ENCODE measurements at places on chromosomes 5 and 9.

DNA sequence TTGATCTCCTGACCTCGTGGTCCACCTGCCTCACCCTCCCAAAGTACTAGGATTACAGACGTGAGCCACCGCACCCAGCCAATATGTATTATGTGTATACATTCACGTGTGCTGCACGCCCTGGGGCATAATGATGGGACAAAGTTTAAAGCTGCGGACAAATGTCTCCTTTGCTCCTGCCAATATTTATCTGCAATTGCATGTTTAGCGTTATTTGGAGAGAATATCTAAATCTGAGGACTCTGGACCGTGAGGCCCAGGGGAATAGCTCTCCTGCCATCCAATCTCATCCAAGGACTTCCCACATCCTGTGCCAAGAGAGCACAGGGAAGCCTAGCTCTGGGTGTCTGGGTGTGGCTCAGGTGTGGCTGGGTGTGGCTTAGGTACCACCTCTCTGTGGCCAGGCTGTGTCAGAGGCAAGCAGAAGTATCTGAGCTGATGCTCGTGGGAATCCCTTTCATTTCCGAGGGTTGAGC is 6.9 kb upstream of the BOD1 start:
- no peak for DNase-seq

- no peak for DNase-seq
These were observed 20.6 kb downstream of the PITX1 start for GRCh38 chr5:135013445-135013844.

DNA sequence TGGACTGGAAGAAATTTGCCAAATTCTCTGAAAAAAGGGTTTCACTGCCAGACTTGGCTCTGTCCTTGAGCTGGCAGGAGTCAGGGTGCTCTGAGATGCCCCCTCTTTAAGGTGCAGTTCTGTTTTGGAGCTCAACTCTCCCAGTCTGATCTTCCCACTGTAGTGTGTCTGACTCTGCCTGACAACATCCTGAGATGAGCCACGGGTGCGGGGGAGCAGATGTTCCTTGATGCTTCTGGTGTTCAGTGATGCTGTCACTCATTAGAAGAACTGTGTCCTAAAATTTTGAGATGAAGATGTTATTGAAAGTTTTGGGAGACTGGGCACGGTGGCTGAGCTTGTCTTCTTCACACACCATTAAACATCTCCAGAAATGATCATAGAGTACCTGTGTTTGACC is 78.2 kb downstream of the BASP1 start:
- no peak for DNase-seq

DNA sequence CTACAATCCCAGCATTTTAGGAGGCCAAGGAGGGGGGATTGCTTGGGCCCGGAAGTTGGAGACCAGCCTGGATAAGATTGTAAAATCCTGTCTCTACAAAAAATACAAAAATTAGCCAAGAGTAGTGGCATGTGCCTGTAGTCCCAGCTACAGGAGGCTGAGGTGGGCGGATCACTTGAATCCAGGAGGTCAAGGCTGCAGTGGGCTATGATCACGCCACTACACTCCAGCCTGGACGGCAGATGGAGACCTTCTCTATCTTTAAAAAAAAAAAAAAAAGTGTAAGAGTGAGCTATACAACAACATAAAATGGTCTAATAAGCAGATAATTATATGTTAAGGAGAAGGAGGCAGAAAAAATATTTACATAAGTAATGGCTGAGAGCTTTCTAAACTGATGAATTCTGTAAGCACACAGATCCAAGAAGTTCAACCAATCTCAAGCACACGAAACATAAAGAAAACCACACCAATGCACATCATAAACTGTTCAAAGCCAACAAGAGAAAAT is 23.0 kb downstream of the CDC14B start:
- no peak for DNase-seq

DNA sequence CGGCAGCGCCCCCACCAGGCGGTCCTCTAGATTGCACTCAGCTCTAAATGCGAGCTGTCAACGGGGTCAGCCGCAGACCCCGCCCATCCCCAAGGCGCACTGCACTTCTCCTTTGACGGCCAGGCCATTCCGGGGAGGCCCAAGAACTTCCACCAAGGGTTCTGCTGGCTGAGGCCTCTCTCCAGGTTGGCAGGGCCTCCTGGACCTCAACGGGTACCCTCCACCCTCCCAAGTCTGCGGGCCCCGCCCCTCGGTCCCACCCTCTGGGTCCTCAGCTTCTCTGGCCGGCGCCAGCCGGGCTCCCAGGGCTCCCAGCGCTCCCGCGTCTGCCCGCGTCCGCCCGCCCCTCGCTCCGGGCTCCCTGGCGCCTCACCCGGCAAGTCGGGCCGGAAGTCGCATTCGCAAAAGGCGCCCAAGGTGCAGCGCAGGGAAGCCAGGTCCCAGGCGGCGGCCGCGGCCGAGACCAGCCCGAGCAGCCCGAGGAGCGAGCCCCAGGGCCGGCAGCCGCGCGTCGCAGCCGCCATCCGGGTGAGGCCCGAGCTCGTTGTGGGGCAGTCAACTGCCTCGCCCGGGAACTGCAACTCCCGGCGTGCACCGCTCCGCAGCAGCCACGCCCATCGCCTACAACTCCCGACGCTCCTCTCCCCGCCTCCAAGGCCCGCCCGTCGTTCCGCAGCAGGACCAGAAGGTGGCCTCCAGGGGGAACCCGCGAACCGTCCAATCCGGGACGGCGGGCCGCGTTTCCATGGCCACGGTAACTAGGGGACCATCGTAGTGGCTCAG is at the start of gene TOR2A:
Gene TOR2A, minus strand, starts transcription at position 548 of the 783 bp plus-strand sequence. Its CDS starts 24 bp downstream, at position 524.
- peak; percentile 99 for DNase-seq

DNA sequence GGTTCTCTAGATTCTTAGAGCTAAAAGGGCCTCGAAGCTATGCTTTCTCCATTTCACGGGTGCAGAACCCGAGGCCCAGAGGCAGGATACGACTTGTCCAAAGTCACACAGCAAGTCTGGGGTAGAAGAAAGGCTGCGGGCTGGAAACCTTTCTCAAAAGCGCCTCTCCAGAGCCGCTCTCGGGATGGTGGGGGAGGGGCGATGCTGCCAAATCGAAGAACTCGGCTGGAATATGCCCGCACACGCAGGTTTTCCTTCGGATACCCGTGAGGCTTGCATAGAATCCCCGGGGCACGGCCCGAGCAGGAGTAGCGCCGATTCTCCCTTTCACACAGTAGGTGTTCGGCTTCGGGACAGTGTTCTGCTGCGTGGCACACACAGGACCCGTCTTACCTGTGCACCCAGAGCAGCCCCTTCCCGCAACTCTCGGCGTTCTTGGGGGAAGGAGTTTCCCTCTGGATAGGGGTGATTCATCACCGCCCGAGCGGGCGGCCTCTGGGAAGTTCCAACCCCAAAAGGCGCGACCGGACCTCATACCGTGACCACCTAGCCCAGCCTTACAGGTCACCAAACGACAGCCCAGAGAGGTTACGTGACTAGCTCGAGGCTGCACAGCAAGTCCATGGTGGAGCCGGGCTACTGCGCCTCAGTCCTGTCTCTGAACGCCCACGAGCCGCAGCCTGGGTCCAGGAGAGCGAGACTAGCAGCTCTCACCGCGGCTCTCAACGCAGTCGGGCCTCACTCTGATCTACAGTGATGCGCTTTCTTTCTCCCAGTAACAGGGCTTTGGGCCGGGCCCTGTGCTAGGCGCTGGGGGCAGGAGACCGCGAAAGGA is 4.1 kb downstream of the PAX5 start:
- no peak for DNase-seq

DNA sequence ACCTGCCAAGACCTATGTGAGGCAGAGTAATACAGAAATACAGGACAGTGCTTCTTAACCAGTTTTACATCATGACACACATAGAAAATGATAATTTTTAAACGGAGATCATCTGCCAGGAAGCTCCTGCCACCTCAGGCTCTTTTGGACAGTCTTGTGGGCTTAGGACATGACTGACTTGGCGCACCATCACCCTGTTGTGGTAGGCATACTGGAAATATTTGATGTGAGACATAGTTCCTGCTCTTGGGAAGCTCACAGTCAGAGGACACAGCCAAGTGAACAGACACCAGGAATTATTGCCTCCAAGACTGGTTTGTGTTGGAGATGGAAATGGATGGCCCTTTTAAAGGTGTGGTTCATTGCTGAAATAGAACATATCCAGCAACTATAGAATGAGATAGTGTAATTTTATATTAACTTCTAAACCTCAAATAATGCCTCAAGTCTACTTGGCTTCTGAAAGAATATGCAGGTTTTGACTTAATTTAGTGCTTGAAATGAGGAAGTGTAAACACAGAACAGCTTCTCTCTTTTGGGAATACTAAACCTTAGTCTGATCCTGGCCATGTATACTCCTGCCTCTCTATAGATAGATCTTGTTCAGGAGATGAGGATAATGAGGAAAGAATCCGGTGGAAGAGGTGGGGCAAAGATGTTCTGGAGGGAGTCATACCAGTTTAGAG is 19.7 kb downstream of the CPEB4 start:
- no peak for DNase-seq

DNA sequence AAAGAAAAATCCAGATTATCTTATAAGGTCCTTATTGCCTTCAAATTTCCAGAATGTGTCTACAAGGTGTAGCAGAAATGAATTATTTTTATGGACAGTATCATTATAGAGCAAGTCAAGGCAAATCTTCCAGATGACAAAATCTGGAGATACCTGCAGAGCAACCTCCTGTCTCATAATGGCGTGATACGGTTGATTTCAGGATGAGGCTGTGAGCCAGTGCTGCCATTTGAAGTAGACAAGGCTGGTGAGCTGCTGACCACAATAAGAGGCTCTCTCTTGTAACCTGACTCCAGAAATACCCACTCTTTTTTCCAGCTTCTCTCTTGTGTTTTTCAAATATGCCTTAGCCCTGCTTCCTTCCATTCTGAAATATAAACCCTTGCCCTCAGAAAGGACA is 108.2 kb downstream of the HTR1A start:
- DNase-seq, result no peak

GRCh38 chr5:116313366-116313765 is 228.5 kb downstream of the COMMD10 start:
- DNase-seq, result no peak

DNA sequence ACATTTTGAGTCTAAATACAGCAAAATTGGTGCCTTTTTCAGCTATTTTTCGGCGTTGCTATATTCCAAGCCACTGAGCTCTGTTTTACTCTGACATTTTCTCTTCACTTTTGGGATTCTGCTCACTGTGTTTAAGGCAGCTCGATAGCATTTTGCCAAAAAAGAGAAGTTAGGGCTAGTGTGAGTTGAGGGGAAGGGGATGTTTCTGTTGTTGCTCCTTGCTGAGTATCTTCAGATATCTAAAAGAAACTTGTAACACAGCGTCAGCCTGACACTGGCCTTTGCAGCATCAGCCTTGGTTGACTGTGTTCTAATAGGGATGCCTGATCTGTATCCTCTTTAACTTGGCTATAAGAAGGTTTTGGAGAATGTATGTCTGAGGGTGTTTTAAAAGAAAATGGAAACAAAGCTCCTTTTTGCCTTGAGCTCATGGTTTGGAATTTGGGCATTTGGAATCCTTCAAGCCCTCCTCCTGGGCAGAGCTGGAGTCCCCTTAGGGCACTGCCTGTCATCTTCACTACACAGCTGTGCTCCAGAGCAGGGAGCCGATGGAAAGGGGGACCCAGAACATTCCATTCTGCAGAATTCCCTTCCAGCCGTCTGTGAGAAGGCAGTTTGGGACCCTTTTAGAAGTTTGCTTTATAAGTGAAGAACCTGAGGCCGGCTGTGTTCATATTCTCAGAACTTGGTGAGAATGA is 63.0 kb downstream of the EXOSC2 start:
- DNase-seq, result peak; percentile 50

- DNase-seq, result no peak
These were observed 284.1 kb upstream of the GRAMD2B start for GRCh38 chr5:126139086-126139485.

DNA sequence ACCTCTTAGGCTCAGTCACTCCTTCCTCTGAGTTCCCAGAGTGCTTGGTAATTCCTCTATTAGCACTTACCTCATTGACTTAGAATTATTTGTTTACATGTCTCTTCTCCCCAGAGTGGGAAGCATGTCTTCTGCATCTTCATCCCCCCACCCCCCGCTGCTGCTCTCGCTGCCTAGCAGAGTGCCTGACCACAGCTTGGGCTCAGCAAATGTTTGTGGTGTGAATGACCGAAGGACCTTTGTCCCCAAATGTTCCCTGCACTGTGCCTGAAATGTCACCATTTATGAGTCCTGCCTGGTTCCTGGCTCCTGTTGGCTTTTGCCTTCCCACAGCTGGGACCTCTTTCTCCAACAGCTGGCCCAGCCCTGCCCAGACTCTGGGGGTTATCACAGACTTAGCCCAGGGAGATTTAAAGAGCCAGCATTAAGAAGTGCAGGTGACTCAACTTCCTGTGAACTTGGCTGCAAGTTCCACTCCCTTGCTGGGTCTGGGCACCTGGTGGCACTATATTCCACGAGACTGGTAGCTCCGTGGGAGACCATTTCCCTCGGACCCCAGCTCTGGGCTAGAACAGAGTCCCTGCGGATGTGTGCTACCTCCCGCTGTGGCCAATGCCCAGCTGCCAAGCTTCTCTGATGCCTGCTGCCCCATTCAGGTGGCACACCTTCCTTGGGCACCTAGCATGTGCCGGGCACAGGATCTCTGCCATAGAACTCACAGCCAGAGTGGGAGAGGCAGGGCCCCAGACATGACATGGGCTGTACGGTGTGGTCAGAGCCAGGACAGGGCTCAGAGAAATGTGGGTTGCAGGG is 1.8 kb upstream of the HMCN2 start:
- DNase-seq, result no peak

DNA sequence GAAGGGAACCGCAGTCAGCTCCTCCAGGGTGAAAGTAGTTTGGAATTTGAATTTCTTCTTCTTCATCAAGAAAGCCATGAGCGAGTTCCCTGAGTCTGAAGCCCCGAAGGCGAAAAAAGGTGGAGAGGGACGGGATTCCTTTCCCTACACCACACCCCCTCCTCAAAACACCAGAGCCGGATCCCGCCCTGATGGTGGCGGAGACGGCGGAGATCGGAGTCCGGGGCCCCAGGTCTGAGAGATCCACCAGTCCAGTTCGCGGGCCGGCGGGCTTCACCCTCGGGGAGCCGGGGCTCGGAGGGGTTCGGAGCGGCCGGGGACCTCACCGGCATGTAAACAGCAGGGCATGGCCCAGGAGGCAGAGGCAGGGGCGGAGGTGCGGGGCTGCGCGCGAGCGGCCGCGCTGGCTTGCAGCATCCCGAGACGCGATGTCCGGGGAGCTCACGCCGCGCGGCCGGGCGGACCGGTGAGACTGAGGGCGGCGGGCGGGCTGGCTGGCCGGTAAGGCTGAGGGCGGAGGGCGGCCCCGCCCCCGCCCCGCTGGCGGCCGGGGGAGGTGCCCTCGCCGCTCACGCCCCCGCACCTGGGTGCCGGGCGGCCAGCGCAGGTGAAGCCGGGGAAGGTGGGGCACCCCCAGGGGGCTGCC is 606 bp downstream of the EEIG1 start:
- DNase-seq, result peak; percentile 30

DNA sequence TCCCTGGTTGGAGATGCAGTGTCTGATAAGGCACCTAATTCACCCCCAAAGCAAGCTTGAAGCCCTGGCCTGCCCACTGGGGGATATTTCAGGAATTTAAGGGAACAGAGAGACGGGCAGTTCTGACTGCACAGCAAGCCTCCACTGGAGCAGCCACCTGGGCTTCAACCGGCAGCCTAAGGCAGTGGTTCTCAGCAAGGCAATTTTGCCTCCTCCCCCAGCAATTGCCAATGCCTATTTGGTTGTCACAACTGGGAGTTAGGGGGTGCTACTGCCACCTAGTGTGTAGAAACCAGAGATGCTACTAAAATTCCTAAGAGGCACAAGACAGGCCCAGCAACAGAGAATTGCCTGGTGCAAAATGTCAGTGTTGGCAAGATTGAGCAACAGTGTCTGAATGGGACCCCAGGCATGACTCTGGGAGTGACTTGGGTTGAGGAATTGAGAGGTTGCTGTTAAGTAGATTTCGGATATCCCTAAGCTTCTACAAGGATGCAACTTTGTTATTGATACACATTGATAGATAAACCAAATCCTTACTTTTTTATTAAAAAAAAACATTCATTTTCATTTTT is 58.7 kb upstream of the CTSL start:
- peak; percentile 62 for DNase-seq
